Cortex of kidney (tissue), 1 donor: ENCODE measurements at places on chromosomes 1 and 21.

DNA sequence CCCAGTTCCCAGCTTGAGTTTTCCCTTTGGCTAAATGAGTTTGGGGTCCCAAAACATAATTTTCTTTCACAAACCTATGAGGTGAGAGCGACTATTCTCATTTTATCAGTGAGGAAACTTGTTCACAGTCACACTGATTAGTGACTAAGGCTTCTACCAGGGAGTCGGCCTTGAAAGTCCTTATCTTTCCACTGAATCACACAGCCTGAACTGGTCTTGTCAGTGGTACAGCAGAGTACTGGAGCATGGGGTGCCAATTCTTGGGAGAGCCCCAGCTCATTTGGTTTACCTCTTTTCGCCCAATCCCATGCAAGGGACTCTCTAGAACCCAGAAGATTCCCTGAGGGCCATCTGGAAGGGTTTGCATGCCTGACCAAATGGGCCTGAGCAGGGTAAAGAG, 16.9 kb downstream of the HSD3B2 start:
- DNase-seq, result no peak

DNA sequence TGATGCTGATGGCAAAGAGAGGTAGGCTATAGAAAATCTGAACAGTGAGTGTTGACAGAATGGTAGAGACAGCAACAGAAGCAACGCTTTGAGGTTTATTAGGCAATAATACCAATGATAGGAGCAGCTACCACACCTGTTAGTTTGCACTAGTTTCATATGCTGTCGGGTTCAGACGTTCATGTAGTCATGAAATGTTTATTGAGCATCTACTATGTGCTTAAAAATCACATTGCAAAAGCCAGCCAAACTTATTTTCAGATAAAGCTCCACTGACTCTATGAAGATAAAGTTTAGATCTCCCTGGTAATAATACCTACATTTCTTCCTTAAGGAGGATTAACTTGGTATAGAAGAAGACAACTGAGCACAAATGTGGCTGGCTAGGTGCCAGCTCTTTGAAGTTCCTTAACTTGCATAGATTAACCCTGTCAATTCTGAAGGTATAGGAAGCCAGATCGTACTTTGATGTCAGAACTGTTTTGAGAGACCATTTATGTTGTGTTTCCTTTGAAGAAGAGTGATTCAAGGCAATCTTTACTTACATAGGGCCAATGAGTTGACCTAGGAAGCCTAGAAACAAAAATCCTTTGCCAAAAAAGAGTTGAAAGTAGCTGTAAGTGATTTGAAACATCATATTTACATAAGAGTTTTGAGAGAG, 71.5 kb downstream of the DISP1 start:
- no peak for DNase-seq

- no peak for DNase-seq
Observed at GRCh38 chr1:101728029-101728428, 268.7 kb downstream of the OLFM3 start.

DNA sequence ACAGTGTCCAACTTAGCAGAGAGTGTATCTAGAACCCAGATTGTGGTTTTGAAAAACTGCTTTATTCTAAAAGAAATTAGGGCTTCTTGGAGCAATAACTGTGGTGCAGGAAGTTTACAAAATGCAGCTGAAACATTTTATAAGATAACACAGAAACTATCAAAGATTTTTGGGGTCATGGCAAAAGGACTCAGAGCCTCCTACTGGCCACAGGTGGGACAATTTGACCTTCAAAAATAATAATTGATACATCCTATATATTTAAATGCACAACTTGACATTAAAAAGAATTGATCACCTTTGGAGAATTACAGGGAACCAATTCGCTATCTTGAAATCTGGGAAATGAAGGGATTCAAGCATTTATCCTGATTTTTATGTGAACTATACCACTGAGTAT, 235.2 kb downstream of the RPS6KC1 start:
- no peak for DNase-seq

- DNase-seq, result no peak
Observed at GRCh38 chr1:186102547-186103148, 272.4 kb downstream of the TPR start.

GRCh38 chr1:29280409-29281131, 44.2 kb downstream of the PTPRU start:
- no peak for DNase-seq
